ENCODE measurements at places on chromosomes 5 and 9.
A peak's percentile ranks its signal among the peaks of the same experiment; 100 is the strongest.

DNA sequence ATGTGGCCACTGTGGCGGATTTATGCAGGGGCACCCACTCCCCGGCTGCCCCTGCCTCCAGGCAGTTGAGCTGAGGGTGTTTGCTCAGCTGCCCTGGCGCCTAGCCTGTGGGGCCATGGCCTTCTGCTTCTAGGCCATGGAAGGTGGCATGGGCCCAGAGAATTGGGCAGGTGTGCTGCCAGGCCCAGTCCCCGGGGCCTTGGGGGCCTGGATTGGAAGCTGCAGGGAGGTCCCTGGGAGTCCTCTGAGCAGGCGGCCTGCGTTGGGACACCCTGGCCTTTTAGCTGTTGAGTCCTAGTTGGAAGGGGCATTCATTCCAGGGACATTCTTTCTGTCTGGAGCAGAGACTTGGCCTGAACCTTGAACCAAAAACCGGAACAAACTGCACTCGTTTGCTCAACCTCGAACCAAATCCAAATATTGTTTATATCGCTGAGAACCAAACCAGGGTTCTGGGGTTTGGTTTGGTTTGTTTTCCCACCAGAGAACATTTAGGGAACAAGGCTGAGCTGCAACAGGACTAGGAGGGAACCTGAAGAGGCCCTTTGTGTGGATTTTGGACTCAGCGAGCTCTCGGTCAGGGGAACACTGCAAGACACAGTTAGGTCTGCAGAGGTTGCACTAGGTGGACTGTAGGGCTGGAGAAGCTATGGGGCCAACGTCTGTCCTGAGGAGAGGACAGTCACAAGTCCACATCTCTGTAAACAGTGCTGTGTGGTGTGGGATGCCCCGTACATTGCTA is 116.8 kb downstream of the BOD1 start:
- DNase-seq = no peak

GRCh38 chr5:116696366-116696765 is 121.7 kb upstream of the SEMA6A start:
- no peak for DNase-seq

GRCh38 chr5:146342882-146343865 is 4.5 kb downstream of the POU4F3 start:
- no peak for DNase-seq

DNA sequence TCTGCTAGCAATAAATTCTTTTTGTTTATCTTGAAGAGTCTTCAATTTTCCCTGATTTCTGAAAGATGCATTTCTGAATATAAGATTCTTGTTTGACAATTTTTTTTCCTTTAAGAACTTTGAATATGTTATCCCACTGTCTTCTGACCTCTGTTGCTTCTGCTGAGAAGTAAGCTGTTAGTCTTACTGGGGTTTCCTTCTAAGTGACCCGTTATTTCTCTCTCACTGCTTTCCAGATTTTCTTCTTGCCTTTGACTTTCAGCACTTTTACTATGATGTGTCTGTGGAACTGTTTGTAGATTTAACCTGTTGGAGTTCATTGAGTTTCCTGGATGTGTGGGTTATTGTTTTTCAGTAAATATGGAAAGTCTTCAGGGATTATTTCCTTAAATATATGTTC is 205.3 kb upstream of the NFIL3 start:
- DNase-seq = no peak

DNA sequence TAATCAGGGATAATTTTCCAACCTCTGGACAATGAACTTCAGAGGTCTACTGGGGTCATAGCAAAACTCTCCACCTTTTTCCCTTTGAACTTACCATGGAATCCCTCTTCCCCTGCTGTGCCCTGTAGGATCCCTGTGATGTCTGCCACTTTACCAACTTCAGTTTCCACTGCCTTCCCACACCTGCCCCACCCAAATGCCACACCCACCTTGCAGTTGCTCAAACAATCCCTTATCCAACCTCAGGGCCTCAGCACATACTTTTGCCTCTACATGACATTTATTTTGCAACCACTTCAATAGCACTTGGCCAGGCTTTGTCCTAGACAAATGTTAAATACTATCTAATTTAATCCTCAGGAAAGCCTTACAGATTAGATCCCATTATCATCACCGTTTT is 463.7 kb upstream of the WWC1 start:
- DNase-seq = no peak

DNA sequence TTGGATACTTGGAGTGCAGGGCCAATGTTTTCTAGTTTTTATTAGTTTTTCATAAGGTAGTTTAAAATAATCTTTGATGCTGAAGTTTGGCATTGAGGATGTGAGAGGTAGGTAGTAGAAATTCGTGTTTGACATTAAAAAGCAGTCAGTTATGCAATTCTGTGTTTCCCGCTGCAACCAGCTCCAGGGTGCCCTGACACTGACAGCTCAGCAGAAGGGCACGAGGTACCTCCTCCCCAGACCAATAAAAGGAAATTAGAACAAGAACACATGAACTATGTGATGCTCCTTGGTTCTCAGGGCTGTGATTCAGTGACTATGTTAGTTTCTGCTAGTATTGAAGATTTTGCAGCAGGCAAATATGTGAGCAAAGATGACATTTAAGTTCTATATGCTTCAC is 40.2 kb downstream of the NSUN2 start:
- DNase-seq = no peak

GRCh38 chr5:7856855-7857254 is 5.9 kb upstream of the CFAP90 start:
- peak; percentile 73 for DNase-seq

- DNase-seq = no peak
Observed at GRCh38 chr5:387491-388265, 55.3 kb upstream of the EXOC3 start.

Data from pons (tissue), 1 donor.